ENCODE measurements at places on chromosomes 7 and 10. TPM values are rescaled to one million over a fixed set of nuclear protein-coding genes. Genes with fewer than 3 reads are reported as not detected.

Gene FGFBP3
- total RNA-seq, result 0.09 TPM

Gene DCLRE1A
- 5.3 TPM for total RNA-seq

Gene EBLN1
- not detected for total RNA-seq

Gene IPMK
- 6.2 TPM for total RNA-seq

Gene FAS
- total RNA-seq, result 25.9 TPM

Gene PALS2
- total RNA-seq, result 26.8 TPM

Gene MEOX2
- total RNA-seq, result under 0.01 TPM

Gene MRLN
- total RNA-seq, result not detected

Gene NEUROD6
- not detected for total RNA-seq

Gene FAM25A
- total RNA-seq, result not detected

Gene PNLIPRP2
- not detected for total RNA-seq

Gene POLR2J2
- 2.6 TPM for total RNA-seq

Gene KLF14
- total RNA-seq, result not detected

Gene LAMB1
- total RNA-seq, result 969 TPM

Gene HOXA1
- 0.54 TPM for total RNA-seq

Data from endothelial cell of coronary artery (primary cell).